ENCODE measurements at places on chromosomes 6 and 20.

DNA sequence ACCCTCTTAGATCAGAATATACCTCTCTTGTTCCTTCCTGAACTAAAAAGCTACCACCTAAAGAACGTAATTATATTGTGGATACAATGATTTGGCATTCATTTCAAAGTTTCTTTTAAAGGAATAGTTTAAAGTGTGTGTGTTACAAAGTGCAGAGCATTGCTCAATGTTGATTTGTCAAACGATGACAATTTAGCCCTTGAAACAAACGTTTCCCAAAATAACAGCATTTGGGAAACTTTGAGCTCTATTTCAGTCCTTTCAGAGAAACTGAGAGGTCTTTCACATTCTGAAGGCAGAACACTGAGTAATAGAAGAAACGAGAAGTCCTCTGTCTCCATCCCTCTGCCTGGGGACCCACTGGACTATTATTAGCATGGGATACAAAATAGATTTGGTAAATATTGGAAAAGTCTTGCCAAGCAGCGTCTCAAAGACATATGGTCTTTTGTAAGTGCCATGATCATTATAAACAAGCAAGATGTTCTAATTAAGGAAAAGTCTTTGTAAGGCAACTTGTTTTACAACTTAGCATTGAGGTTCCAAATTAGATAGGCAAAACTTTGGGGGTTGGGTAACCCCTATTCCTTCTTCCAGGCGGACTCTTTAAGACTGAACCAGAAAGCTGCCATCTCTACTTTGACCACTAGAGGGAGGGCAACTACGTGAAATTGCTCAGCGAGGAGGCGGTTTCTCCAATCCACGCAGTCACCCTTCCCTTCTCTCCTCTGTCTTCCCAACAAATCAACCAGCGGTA is 208.8 kb downstream of the RNF144B start:
- DNase-seq = no peak

GRCh38 chr6:36126553-36127458 is 3.5 kb upstream of the MAPK13 start:
- no peak for DNase-seq

GRCh38 chr6:8982668-8983067 is 547.3 kb upstream of the SLC35B3 start:
- DNase-seq = no peak

GRCh38 chr6:34544776-34545471 is 11.2 kb downstream of the SPDEF start:
- DNase-seq = no peak

- DNase-seq = no peak
These were observed 8.7 kb downstream of the LAMA5 start for GRCh38 chr20:62358171-62359042.

DNA sequence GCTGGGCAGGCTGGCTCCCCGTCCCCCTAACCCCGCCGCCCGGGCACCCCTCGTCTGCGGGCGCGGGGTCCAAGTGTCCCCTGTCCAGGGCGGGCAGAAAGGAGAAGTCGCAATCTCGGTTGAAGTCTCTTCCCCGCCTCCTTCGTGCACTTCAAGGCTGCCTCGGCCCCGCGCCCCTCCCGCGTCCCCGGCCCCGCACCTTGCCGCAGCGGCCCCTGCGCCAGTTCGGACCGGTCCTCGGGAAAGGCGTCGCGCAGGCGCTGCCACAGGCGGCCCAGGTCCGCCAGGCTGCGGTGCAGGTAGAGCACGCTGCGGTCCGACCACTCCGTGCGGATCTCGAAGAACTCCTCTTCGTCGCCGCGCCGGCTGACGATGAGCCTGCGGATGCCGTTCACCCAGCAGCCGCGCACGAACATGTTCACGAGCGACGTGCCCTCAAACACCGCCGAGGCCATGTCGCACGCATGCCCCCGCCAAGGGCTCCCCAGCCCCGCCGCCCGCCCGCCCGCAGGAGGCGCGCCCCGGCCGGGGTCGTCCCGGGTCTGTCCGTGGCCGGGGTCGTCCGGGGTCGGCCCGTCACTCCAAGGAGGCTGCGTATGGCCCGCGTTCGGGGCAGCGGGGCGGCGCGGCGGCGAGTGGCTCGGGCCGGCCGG is at the start of gene PXDC1:
Gene PXDC1, minus strand, starts transcription at position 637 of the 653 bp plus-strand sequence. Its CDS starts 182 bp downstream, at position 455.
- no peak for DNase-seq

All from T-helper 22 cell (primary cell).